ENCODE measurements at places on chromosomes 11 and 22.
A peak's percentile ranks its signal among the peaks of the same experiment; 100 is the strongest.

DNA sequence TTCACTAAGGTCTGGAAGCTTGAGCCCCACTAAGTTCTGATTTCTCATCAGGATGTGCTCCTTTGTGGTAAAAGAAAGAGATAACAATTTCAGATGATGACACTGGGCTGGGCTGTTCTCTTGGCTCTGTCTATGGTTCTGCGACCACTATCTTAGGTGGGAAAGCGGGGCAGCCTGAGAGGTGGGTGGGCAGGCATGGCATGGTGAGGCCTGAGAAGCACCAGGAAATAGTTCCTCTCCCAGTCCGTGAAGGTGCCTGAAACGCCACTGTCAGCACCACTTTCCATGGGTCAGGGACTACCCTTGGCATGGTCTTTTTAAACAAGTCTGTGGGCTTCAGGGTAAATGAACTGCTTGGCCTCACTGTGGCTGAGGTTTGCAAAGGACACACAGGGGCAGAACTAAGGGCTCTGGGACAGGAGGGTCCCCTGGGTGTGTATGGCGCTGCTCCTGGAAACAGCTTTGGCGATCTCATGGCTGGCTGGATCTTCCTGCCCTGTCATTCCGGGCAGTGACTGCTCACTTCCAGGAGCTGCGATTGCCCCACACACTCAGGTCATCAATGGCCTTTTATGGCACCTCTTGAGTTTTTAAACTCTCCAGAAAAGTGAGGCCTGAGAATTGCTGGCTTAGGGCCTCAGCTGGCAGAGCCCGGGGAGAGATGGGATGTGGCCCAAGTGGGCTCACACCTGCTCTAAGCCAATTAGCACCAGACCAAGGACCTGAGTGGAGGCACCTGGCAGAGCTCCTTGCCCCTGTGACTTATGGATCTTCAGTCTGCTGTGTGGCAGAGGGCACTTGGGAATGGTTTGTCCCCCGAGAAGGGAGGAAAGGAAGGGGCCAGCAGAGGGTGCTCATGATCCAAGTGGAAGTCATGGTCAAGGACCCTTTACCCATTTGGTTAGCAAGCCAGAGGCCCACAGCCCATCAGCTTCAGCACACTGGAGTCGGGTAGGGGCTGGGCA is 55.6 kb upstream of the LYVE1 start:
- no peak for DNase-seq

- DNase-seq: no peak
Observed at GRCh38 chr11:59669611-59670009, 773 bp upstream of the PATL1 start.

GRCh38 chr11:105824457-105825013 is 197.5 kb downstream of the MSANTD4 start:
- no peak for DNase-seq

GRCh38 chr11:100586361-100587101 is 100.6 kb upstream of the ARHGAP42 start:
- no peak for DNase-seq

GRCh38 chr11:72856551-72857345 is 42.5 kb downstream of the ATG16L2 start:
- no peak for DNase-seq

DNA sequence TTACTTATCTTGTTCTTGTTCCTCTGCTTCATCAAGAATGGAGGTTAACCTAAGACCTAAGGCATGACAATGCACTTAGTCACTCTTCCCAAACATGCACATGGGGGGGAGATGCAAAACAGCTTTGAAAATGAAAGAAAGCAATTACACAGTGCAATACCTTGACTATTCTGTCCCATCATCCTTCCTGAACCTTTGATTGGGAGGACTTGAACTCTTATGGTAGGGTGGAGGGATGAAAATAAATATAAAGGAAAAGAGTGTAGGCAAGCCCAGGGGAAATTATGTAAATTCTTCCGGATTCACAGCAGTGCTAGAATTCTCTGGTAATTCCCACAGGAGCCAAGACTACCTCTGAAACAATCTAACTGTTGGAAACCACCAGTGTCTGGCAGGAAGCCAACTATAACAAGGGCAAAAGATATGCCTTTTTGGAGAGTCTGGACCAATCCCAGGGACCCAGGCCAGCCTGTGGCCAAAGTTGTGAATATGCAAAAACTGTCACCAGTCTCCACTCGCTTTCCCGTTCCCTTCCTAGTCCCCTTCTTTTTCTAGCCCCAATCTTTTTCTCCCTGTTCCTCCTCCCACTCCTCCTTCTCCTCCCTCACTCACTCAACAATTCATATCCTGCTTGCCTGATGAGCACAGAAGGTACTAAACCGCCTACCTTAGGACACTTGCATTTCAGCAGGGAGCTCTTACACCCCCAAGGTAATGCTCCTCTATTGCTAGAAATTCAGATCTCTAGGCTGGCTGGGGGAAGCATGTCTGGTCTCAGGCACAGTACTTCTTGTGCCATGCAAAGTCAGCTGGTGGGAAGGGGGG is 2.5 kb upstream of the RCN1 start:
- peak; percentile 49 for DNase-seq

DNA sequence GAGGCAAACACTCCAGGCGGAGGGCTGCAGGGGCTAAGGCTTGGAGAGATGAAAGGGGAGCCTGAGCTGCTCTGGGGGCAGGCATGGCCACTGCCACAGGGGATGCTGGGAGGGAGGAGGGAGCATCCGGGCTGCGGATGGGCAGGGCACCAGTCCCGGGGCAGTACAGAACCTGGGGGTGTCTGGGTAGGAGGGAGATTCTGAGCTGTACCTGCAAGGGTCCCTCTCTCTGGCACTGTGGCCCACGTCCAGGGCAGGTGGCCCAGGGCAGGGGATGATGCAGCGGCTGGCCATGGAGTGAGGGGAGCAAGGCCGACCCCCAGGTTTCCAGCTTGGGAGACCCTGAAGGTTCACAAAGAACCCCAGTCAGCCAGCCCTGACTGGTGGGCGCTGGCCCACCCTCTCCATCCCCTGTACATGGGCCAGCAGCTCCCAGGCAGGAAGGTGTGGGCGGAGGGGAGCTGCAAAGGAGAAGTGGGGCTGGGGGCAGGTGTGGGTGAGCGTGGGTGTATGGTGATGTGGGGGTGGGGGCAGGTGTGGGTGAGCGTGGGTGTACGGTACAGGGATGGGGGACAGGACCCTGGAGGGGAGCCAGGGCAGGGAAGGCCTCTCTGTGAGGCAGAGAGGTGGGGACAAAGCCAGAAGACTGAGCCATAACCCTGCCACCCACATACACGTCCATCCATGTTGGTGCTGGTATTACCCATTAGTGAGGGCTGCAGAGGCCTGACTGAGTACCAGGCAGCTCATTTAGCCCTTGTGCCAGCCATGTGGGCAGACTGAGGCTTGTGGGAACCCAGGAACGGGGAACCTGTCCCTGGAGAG is 2.2 kb upstream of the TNFRSF13C start:
- DNase-seq: no peak

DNA sequence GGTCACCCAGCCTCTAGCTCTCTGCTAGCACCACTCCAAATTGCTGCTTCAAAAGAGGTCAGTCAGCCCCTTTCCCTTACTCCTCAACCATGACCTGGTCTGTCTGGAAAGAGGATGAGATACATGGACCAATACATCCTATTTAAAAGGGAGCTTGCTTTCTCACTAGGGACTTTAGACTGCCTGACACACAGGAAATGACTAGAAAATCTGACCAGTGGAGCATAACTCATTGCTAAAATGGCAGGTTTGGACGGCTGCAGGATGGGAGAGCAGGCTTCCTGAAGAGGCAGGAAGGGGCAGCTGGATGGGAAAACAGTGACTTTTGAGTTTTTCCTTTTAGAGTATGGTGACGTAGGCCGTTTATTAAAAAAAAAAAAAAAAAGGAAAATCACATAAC is 25.3 kb downstream of the STIM1 start:
- DNase-seq: no peak

- DNase-seq: no peak
Observed at GRCh38 chr11:111513240-111513605, 1.0 kb upstream of the BTG4 start.

DNA sequence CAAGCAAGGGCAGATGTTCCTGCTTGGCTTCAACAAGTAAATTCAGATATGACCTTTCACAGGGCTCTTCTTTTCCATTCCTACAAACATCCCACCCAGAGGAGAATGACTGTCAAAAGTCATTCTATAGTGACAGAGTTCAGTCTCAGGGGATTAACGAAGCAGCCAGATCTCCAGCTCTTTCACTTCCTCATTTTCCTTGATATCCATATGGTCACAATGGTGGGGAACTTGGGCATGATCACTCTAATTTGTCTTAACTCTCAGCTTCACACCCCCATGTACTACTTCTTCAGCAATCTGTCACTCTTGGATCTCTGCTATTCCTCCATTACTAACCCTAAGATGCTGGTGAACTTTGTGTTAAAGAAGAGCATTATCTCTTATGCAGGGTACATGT is 15.0 kb upstream of the OR8B8 start:
- no peak for DNase-seq

- no peak for DNase-seq
Observed at GRCh38 chr22:32733196-32733768, 68.2 kb upstream of the TIMP3 start.

GRCh38 chr11:126433244-126433846 is 77.9 kb downstream of the ST3GAL4 start:
- no peak for DNase-seq

DNA sequence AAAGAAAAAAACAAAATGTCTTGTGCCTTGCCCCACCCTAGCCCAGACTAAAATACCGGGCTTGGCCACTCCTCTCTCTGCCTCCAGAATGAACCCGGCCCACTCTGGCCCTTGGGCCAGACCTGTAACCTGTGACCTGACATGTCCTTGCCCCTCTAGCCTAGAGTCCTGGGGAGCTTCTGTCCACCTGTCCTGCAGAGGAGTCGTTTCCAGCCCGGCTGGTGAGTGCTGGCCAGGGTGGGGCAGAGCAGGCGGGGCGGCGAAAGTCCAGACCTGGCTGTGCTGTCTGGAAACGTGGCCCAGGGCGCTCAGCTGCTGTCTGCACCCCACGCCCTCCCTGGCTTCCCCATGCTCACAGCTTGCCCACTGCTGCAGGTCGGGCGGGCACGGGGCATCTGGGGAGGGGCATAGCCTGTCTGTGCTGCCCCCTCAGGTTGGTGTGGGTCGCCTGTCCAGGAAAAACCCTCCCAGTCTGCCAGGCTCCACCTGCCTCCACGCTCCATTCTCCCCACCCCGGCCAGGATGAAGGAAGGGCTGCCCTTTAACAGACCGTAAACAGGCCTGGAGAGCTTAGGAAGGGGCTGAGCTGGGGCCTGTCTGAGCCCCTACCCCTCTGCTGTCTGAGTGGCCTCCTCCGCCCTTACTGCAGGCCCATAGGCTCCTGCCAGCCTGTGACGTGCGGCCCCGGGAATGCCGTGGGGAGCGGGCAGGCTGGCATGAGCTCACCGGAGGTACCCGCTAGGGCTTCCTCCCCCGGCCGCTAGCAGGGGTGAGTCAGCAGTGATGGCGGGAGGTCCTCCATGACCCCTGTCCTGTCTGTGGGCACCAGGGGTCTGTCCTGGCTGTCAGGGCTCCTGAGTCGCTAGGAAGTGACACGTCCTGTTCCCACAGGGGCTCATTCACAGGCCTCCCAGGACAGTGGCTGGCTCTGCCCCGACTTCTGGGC is 1.9 kb downstream of the CD151 start:
- peak; percentile 71 for DNase-seq

DNA sequence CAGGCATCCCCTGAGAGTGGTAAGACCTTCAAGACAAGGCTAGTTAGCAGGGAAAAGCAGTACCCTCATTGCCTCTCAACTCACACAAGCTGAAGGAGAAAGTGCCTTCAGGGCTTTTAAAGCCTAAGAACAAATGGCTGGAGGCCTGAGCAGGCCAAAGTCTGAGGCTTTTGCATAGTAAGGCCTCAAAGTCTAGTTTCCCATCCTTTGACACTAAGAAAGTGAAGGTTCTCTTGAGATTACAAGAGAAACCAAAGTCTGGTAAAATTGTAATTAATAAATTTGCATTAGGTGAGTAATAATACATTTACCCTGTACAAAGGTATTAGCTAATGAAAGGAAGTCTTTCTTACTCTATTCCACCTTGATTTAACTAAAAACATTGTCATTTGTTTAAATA is 47.0 kb upstream of the CCDC89 start:
- no peak for DNase-seq

GRCh38 chr11:92050305-92050704 is 174.3 kb upstream of the FAT3 start:
- DNase-seq: no peak
